ENCODE measurements at places on chromosomes 7 and 10. TPM values are rescaled to one million over a fixed set of nuclear protein-coding genes. Genes with fewer than 3 reads are reported as not detected.

DNA sequence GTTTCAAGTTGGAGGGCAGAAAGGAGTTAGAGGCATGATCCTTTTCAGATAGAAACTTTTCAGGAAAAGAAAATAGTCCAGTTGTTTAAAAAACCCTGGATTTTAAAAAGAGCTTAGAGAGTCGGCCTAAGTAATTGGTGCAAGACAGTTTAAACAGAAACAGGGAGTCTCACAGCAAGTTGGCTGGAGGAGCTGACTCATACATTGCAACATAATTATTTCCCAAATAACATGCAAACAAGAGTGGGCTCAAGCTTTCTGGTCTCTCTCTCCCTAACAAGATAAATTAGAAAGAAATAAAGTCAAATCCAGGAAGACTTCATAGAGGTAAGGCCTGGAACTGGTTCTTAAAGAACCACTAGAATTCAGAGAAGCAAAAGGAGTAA is 100.3 kb upstream of the AGBL3 start:
- peak; percentile 87 for DNase-seq

DNA sequence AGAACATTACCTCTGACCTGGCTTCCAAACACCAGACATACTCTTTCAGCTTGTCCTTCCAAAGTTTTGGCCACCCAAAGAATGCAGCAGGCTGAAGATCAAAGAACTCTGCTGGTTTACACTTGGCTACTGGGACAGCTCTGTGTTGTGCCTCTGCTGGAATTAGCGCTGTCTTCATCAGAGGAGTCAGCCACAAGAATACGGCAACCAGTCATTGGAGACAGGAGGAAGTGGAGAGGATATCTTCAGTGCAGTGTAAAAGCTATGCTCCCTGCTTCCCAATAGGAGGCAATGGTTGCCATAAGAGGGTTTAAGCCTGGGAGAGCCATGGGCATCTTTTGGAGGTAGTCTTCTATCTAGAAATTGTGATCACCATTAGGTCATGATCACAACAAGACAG is 126.7 kb upstream of the WNT16 start:
- DNase-seq, result peak; percentile 7

GRCh38 chr10:18875477-18875876 is 173.1 kb upstream of the MALRD1 start:
- peak; percentile 17 for DNase-seq

DNA sequence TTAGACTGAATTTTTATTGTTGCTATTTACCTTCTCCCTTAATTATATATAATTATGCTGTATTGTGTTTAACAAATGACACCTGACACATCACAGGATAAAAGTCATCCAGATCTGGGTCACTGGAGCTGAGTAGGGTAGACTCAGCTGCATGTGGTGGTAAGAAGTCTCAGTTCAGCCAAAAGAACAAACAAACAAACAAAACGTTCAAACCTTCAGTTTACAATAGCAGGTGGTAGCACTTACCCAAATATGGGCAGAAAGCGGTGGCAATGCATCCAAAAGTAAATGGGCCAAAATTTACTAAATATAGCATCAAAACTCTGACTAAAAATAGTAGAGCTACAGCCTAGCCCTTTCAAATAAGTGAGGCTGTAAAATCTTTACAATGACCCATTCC is 42.2 kb downstream of the ZWINT start:
- DNase-seq, result no peak

Gene RBP4
- total RNA-seq, result 0.37 TPM

Gene SAP25
- total RNA-seq, result not detected
